ENCODE measurements at places on chromosomes 3 and 15.
A peak's percentile ranks its signal among the peaks of the same experiment; 100 is the strongest.

DNA sequence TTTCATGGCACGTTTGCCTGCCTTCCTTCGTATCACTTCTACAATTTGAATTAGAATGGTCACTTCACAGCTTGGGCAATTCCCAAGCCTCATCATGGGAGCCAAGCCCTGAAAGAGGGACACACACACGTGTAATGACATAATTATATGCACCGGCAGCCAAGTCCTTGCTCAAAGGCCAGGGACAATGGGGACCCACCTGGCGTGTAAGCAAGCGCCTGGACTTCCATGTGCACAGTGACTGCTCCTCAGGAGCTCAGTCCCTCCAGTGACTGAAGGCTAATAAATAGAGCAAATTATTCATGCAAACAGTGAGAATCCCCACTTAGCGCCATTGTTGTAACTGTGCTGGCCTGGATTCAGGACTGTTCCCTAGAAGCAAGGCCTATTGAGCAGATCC, 115.1 kb downstream of the DNAJB8 start:
- DNase-seq: no peak

- DNase-seq: no peak
These were observed 152.1 kb upstream of the ALCAM start for GRCh38 chr3:105214590-105214989.

- DNase-seq: no peak
These were observed 27.1 kb downstream of the RPSA start for GRCh38 chr3:39433642-39434041.

DNA sequence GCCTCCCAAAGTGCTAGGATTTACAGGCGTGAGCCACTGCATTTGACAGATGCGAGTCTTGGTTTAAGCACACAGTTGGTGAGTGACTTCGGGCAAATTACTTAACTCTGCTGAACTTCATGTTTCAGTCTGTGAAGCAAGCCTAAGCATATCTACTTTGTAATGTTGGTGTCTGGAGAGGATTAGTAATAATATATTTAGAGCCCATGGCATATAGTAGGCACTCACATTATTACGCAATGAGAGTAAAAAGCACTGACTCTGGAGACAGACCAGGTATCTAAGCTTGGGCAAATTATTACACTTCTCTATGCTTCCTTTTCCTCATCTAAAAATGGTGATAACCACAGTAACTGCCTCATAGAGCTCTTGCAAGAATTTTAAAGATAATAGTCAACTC, 208.7 kb upstream of the P2RY1 start:
- DNase-seq: no peak

DNA sequence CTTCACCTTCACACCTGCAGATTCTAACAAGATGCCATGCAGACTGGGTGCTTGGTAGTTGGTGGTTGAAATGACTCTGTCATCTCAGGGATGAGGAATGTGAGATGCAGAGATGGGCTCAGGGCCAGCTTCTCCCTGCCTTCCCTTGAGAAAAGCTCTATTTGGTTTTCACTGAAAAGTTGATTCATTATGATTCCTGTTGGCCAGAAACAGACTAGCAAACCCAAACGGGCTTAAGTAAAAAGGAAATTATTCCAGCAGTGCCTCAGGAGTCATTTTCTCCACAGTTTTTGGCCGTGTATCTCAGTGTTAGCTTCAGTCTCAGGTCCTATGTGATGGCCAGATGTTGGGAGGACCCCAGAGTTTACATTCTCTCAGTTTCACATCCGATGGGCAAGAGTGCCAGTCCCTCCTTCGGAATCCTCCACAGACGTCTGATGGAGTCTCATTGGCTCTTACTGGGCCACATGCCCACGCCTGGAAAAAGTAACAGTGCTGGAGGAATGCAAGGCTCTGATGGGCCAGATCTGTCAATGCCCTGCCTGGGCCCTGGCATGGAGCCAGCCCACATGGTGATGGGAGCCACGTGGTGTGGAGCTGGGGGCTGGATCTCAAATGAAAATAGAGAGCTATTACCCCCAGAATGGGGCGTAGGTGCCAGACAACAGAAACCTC, 22.3 kb upstream of the SACM1L start:
- no peak for DNase-seq

- DNase-seq: no peak
These were observed 16.3 kb upstream of the SLC41A3 start for GRCh38 chr3:126100269-126100633.

GRCh38 chr3:6282918-6283317, 578.0 kb upstream of the GRM7 start:
- DNase-seq: peak; percentile 68

DNA sequence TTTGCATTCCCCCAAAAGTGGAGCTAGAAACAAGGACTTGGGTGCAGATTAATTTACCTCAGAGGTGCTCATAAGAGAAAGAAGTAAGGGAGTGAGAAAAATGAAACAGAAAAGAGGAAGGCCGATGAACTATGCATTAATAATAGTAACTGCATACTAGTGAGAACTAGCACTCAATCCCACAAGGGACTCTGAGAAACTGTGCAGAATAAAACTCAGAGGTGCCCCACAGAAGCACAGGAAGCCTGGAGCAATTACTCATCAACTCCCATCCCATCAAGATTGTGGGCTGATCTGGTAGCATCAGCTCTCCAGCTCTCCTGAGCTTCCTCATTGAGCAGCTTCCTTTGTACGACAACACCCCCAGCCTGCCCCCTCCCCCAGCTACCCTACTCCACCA, 50.8 kb downstream of the CLDN18 start:
- DNase-seq: no peak

DNA sequence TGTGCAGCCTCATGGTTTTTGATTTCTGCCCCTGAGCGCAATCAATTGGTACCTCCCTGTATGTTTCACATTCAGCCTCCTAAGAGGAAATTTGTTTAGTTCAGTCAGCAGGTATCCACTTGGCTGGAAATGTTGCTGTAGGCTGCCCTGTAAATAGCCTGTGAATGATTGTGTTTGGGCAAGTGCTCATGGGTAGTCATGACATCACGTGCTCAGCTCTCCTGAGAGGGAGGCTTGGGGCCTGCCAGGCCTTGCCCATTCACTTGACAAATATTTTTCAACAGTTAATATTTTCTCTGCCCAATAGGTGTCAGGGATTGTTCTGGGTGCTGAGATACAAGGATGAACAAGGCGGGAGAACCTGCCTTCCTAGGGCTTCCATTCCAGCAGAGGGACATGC, 13.3 kb downstream of the HRH1 start:
- no peak for DNase-seq

GRCh38 chr3:55069950-55070349, 142.1 kb upstream of the LRTM1 start:
- DNase-seq: no peak

DNA sequence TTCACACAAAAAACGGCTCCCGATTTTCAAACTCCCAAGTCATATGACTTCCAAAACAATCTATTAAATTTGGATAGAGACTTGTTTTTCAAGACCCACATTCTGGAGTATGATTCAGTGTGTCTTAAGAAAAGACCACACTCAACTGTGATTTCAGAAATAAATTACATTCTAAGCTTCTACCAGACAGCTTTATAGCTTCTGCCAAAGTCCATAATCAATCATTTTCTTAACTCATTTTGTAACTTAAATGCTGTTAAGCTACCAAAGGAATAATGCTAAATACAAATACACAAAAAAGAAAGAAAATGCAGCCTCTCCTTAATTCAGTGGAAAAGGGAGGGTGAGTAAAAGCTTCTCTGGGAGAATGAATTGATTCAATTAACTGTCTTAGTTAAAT, 192.3 kb upstream of the P2RY1 start:
- DNase-seq: no peak

- DNase-seq: peak; percentile 51
These were observed 38.1 kb downstream of the SLCO2A1 start for GRCh38 chr3:133991637-133992036.

- no peak for DNase-seq
These were observed 164.4 kb upstream of the RORA start for GRCh38 chr15:61393524-61393923.

DNA sequence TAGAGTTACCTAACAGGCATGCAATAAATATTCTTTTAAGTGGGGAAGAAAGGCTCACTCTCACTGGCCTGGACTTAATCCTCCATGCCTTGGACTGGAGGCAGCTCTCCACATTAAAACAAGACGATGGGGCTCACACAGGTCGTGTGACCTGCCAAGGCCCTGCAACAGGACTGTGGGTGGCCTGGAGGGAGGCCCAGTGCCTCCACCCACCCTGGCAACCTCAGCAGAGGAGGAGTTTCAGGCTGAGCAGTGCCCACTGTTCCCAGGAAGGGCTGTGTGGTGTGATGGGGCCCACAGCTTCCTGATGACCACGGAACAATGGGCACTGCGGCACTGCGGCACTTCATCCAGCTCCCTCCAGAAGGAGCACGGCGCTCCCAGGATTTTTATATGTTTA, 5.5 kb downstream of the UROC1 start:
- DNase-seq: no peak

DNA sequence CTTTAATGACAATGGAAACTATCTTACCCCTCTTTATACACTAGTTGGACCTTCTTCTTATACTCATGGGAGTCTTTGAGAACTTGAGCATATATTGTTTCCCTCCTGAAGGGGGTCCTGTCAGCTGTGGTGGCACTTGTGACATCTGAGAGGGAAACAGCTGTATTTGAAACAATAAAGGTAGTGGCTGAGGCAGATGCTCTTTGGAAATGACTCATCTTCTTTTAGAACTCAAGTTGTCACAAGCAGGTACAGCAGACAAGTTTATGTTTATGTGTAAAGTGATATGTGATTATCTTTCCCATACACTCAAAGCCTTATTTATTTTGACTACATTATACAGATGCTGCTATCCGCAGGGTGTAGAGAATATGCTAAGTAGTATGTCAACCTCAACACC, 220.0 kb upstream of the GRM7 start:
- DNase-seq: no peak

DNA sequence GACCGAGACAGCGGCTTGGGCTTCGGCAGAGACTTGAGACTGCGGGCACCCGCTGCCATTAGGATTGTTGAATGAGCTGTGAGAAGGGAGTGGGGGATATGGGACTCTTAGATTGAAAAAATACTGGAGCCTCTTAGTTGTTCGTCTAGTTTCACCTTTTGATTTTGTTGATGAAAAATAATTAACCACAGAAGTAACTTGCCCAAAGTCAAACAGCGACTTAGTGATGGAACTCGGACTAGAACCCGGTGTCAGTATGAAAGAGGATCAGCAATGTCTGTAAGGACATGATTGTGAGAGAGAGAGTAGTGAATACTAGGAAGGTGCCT, 510 bp upstream of the GOLGB1 start:
- DNase-seq: no peak

DNA sequence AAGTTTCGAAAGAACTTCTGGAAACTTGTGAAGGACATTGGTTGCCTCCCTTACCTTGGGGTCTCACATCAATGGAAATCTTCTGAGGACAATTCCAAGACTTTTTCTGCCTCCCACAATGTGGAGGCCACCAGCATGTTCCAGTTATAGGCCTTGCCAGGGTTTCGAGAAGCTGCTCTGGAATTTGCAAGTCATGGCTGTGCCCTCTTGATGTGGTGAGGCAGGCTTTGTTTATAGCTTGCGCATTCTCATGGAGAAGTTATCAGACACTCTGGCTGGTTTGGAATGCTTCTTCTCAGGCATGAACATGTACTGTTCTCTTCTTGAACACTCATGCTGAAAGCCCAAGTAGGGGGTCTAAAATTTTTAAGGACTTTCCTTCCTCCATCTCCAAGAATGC, 4.1 kb downstream of the CXCR6 start:
- DNase-seq: no peak

GRCh38 chr3:33186524-33187367, 31.9 kb downstream of the SUSD5 start:
- DNase-seq: no peak

DNA sequence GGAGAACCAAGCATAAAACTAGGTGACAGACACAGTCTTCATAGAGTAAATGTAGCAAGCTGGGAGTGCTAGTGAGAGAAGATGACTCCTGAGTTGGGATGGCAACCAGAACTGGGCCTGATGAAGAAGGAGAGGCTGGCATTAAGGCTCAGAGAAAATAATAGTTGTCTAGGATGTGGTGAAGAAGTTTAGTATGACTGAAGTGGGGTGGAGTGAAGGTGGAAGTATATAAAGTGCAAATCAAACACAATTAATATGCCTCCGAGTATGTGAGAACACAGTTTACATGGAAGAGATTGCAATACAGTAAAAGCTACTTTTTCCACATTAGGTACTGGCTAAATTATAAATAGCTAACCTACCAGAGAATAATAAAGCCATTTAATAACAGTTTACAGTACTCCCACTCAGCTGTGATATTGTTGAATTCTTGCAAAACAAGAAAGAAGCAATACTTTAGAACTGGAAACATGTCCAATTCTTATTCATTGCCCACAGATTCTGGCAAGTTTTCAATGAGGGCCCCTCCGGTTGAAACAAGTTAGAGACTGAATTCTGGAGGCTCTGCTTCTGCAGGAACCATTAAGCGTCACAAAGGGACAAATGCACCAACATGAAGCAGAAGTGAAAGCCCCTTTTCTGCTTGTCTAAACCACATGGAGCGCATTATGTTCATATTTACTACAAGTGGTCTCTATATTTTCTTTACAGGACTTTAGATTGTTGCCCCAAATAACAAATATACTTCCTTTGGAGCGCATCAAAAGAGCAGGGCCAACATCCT, 243.7 kb downstream of the SLC9A9 start:
- DNase-seq: peak; percentile 7

DNA sequence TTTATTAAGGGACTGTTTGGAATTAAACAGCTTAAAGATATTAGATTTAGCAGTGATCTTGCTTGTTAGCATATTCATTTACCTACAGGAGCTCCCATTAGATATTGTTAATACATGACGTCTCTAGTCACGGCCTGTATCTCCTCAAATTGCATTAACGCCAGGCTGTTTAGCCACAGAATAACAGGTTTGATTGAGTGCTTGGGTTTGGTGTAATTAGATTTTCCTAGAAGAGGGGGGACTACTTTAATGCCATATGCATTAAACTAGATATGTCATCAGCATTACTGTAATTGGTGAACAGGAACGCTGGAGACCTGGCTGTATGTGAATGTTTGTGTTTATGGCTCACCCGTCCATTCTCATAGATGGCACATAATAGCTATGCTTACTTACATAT, 841.4 kb upstream of the NR2F2 start:
- DNase-seq: no peak

GRCh38 chr3:183455089-183455488, 26.7 kb upstream of the MCF2L2 start:
- no peak for DNase-seq

DNA sequence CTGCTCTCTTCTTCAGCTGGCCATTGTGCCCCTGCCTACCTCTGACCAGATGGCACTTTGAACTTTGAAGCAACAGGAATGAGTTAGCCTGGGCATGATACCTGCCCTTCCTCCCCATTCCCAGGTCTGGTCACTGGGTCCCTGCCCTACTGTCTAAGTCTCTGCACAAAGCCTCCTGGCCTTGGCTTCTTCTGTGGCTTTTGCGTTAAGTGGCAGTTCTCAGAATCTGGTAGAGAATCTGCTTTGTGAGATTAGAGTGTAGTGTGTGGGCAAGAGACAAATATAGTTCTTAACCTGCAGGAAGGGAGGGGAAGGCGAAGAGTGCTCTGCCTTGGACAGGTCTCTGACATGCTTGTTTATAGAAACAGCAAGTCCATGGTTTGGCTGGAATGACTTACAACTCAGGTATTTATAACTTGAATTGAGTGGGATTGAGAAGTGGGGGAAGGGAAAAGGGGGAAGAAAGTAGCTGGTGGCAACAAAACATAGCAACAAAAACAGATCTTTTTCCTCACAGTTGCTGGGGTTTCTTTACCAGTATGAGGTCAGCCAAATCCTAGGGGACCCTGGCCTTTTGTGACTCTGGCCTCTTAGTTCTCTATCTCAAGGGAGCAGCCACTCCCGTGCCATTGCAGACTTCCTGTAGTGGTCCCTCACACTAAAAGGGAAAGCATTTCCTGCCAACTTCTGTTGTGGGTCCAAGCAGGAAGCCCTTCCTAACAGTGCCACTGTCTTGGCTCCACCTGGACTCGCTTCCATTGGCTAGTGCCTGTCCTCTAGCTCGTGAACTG, 16.7 kb downstream of the MAPKBP1 start:
- peak; percentile 39 for DNase-seq
